ENCODE measurements at places on chromosomes 7 and 10. TPM values are rescaled to one million over a fixed set of nuclear protein-coding genes. Genes with fewer than 3 reads are reported as not detected.

SHTN1 gene
- polyA plus RNA-seq, result 21.7 TPM

VPS37D gene
- 15.4 TPM for polyA plus RNA-seq

DNA sequence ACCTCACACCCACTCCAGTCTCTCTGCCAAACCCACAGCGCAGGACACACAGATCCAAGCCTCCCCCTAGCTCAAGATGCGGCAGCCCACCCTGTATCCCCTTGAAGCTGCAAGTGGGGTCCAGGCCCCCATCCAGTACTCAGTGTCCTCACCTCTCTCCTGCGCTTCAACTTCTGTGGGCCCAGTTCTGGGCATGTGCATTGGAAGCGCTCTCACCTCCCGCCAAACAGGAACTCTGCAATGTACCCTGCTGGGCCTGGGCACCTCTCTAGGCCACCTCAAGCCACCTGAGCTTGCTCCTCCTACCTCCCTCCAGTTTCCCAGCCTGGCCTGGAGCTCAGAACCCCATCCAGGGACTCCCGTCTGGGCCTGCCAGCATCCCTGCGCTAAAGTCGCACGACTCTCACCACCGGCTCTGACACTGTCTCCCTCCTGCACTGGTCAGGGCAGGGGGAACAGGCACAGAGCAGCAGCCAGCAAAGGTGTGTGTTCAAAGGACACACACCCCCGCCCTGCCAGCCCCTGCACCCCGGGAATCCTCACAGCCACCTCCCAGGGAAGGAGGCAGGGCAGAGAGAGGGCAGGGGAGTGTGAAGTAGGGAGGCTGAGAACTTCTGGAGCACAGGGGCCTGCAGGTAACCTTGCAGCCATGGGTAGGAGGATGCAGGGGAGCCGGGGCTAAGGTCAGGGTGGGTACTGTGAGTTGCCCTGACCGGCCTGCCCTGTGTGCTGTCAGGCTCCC is 51.7 kb upstream of the MSMB start:
- DNase-seq, result no peak

DNA sequence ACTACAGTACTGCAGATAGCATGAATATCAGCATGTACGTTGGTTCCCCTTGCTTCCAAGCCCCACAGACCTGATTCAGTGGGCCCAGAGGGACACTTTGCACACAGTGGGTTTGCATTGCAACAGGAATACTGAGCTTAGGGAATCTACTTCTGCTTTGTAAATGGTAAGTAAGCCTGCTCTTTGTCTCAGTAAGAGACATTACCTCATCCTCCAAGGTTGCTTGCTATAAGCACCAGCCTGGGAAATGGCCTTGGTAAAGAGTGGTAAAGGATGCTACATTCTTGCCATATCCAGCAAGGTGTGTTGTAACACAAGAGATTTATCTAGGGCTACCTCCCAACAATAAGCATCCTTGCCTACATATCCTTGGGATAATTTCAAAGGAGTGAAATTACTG is 730.5 kb downstream of the INHBA start:
- DNase-seq, result no peak

SSC4D gene
- polyA plus RNA-seq, result 5.2 TPM

MCM10 gene
- 11.8 TPM for polyA plus RNA-seq

ORAI2 gene
- 26.2 TPM for polyA plus RNA-seq

COPS6 gene
- polyA plus RNA-seq, result 133 TPM

LRRC18 gene
- polyA plus RNA-seq, result not detected

DNA sequence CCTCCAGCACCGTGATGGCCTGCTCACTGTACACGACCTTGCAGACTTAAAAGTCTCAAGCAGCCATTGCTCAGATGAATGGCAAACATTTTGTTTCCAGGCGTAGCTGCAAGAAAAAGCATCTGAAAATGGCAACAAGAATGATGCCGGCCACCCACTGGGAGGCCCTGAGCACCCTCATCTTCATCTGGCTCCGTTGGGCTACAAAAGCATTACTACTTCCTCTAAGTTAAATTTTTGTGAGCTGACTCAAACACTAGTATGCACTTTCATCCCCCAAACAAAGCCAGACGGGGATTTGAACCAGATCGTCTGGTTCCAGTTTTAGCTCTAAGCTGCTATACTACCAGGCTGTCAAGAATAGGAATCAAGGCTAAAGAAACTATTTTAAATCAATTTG is 116.6 kb upstream of the CDK1 start:
- DNase-seq, result no peak

GRCh38 chr7:114212721-114213429 is 201.7 kb upstream of the FOXP2 start:
- DNase-seq, result no peak

- peak; percentile 78 for DNase-seq
Measured at GRCh38 chr7:104926601-104927041, 87.4 kb upstream of the KMT2E start.

PRKG1 gene
- 12.2 TPM for polyA plus RNA-seq

GRCh38 chr10:62818426-62819011 is 2.4 kb upstream of the EGR2 start:
- DNase-seq, result peak; percentile 17

DNA sequence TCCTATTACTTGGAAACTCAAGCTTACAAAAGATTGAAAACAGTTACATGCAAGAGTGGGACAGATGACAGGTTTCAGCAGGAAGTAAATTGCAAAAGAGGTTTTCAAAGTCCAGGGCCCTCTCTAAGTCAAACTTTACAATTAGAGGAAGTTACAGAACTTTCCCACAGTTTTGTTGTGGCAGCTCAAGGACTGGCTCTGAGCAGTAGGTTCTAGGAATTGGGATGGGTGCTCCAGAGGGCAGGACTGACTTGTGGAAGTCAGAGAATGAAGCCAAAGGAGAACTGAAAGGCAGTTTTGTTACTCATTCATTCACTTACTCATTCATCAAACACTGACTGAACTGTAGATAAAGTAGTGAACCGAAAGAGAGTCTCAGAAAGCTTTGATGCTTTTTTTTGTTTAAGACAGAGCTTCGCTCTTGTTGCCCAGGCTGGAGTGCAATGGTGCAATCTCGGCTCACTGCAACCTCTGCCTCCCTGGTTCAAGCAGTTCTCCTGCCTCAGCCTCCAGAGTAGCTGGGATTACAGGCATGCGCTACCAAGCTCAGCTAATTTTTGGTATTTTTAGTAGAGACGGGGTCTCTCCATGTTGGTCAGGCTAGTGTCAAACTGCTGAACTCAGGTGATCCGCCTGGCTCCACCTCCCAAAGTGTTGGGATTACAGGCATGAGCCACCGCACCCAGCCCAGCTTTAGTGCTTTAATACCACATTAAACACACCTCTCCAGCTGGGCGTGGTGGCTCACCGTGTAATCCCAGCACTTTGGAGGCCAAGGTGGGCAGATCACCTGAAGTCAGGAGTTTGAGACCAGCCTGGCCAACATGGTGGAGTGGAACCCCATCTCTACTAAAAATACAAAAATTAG is 66.8 kb upstream of the CCNJ start:
- DNase-seq, result no peak

RPS24 gene
- 2,868 TPM for polyA plus RNA-seq

KBTBD2 gene
- polyA plus RNA-seq, result 52.7 TPM

- no peak for DNase-seq
Measured at GRCh38 chr7:41788556-41788955, 85.7 kb upstream of the INHBA start.

GRCh38 chr7:158772916-158773315 is 56.4 kb downstream of the ESYT2 start:
- DNase-seq, result no peak

DAGLB gene
- polyA plus RNA-seq, result 17.5 TPM

DNA sequence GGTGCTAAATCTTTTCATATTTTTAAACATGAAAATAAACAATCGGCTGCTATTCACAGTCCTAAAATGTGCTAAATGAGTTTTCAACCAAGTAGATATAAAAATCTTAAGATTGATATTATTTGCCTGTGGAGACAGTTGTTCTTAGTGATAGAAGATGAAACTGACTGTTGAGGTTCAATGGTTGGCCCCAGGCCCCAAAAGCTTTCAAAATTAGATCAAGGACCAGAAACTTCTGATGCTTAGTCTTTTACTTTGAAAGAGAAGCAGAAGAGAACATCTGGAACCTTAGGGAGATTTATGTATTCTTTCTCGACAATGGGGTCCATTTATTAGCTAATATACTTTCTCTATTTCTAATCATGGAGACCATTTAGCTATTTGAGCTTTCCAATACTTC is 155.8 kb downstream of the REEP3 start:
- no peak for DNase-seq

DNA sequence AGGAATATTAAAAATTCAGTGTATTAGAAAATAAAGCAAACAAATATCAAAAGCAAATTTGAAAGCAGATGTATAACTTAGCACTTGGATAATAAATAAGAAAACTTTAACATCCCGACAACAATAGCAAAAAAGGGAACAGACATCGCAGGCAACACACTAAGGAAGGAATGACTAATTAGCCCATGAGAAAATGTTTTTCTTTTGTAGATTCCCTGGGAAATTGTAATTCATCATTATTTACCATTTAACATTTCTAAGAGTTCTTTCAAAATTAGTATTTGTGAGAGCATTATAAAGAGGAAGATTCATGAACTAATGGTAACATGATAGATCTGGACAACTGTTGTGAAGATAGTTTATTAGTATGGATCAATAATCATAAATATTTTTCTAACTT is 106.0 kb upstream of the STK17A start:
- DNase-seq, result no peak

- DNase-seq, result no peak
Measured at GRCh38 chr7:48638041-48638440, 286.3 kb upstream of the CDC14C start.

- peak; percentile 51 for DNase-seq
Measured at GRCh38 chr7:42753811-42754363, 158.0 kb downstream of the C7orf25 start.

Measured in renal pelvis (tissue), 12 donors.